ENCODE measurements at places on chromosomes 5 and 9.

GRCh38 chr5:128099944-128100343, 16.4 kb downstream of the SLC12A2 start:
- no peak overlapping the region for H3K27ac ChIP-seq
- H3K27me3 ChIP-seq, result no peaks in the 10 kb centered on the region
- H3K4me1 ChIP-seq, result peaks cover 1% of the 10 kb centered on the region

- H3K27me3 ChIP-seq, result peaks cover 61% of the 10 kb centered on the region
- no peaks in the 10 kb centered on the region for H3K4me1 ChIP-seq
- no peak for DNase-seq
- no peak overlapping the region for H3K4me3 ChIP-seq
Measured at GRCh38 chr5:72377910-72378638, 57.9 kb downstream of the PTCD2 start.

DNA sequence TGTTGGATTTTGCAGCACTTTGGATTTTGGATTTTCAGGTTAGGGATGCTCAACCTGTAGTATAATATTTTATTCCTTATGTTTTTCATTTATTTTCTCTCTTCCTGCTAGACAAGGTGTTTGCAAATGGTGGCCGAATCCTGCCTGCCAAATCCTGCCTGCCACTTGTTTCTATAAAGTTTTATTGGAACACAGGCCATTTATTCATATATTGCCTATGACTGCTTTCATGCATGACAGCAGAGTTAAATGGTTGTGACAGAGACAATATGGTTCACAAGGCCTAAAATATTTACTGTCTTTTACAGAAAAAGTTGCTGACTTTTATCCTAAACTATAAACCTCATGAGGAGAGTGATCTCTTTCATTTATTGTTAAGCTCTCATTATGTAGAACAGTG, 72.7 kb downstream of the DENND4C start:
- DNase-seq, result no peak
- peaks cover 10% of the 10 kb centered on the region for H3K4me1 ChIP-seq
- no peaks in the 10 kb centered on the region for H3K27me3 ChIP-seq
- H3K36me3 ChIP-seq, result peaks cover 59% of the 10 kb centered on the region

DNA sequence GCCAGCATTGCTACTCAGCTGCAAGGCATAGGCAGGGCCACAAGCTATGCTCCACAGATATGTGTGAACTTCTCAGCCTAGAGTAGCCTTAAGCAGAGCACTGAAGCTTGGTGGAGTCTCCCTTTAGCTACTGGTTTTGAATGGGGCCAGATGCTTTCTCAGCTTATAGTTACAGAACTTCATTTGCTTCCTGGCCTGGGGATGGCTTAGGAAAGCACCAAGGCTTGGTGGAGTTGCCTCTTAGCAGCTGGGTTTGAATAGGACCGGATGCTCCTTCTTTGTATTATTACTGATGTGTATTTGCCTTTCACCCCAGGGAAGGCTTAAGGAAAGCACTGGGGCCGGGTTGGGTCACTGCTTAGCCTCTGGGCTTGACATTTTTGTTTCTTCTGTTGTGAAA, 497.8 kb upstream of the SEMA6A start:
- no peak overlapping the region for H3K4me3 ChIP-seq
- DNase-seq, result no peak
- H3K27ac ChIP-seq, result no peak overlapping the region
- no peaks in the 10 kb centered on the region for H3K4me1 ChIP-seq

- no peak overlapping the region for H3K27ac ChIP-seq
- no peaks in the 10 kb centered on the region for H3K27me3 ChIP-seq
- no peak for DNase-seq
- no peak overlapping the region for H3K4me3 ChIP-seq
Measured at GRCh38 chr5:145220481-145220880, 614.7 kb downstream of the PRELID2 start.

DNA sequence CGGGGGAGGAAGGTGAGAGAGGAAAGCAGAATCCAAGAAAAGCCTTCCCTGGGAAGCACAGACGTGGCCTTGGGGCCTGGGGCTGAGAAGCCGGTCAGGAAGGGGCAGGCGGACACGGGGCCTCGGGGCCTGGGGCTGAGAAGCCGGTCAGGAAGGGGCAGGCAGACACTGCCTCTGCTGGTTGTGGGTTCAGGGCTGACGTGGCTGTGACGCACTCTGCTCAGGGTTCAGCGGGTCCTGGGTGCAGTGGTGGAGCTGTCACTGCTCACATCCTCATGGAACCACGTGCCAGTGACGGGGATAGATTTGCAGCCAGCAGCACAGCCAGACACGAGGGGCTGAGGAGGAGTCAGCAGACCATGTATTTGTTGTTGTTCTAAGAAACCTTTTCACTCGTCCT, 12.8 kb downstream of the PAEP start:
- no peak overlapping the region for H3K27ac ChIP-seq
- H3K27me3 ChIP-seq, result no peaks in the 10 kb centered on the region
- no peak overlapping the region for H3K4me3 ChIP-seq
- no peaks in the 10 kb centered on the region for H3K4me1 ChIP-seq
- no peak for DNase-seq

- H3K36me3 ChIP-seq, result peaks cover 61% of the 10 kb centered on the region
- peak; percentile 62 for DNase-seq
- H3K27me3 ChIP-seq, result no peaks in the 10 kb centered on the region
- peak overlapping the region; percentile 100 for H3K27ac ChIP-seq
Measured at GRCh38 chr5:150411245-150411979, 1.3 kb downstream of the CD74 start.

DNA sequence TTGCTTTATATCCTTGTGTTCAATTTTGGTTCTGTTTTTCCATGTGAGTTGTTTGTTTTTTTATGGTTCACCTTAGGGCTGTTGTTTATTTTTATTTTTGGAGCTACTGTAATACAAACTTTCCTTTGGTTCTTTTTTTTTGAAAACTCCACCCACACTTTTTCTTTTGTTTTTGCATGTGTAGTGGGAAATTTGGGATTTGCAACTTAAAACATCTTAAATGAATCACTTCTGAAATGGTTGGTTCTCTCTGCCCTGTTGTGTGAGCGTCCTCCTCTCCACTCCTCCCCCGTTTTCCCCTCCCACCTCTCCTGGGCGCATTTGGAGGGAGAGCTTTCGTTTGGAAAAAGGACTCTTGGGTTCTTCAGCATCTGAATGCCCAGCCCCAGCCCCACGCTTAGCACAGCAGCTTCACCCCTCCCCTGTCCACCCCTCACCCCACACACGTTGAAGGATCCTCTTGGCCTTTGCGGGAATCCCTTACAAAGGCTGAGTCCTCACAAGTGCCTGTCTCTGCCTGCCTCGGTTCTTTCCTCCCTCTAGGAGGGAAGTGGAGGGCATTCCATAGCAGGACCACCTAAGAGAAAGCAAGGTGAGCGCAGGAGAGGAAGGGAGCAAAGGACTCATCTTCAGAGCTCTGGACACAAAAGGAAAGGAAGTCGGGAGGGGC, 67.2 kb downstream of the DMRT1 start:
- DNase-seq, result no peak
- no peaks in the 10 kb centered on the region for H3K4me1 ChIP-seq
- H3K27me3 ChIP-seq, result peaks cover 81% of the 10 kb centered on the region
- no peak overlapping the region for H3K4me3 ChIP-seq

DNA sequence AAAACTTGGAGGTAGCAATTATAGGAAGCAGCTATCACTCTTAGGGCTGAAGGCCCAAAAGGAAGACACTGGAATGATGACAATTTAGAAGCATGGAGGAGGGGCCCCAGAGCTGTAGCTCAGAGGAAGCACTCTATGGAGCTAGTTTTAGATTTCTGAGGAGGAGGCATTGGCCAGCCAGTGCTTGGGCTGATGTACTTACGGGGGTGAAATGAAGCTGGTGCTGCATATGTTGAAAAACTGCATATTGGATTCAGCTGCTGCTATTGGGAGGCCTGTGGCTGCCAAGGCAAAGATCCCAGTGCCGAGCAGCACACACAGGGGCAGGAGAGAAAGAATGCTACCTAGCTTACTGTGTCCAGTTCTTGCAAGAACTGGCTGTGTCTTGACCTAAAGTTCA, 53.9 kb upstream of the HMHB1 start:
- DNase-seq, result no peak
- peaks cover 1% of the 10 kb centered on the region for H3K36me3 ChIP-seq
- H3K27me3 ChIP-seq, result no peaks in the 10 kb centered on the region
- H3K27ac ChIP-seq, result no peak overlapping the region
- no peak overlapping the region for H3K4me3 ChIP-seq

GRCh38 chr9:104094534-104095015, 466 bp downstream of the SMC2 start:
- DNase-seq, result no peak
- peaks cover 17% of the 10 kb centered on the region for H3K4me1 ChIP-seq
- peak overlapping the region; percentile 100 for H3K4me3 ChIP-seq
- no peaks in the 10 kb centered on the region for H3K27me3 ChIP-seq

GRCh38 chr5:117246424-117246823, 671.8 kb upstream of the SEMA6A start:
- H3K4me1 ChIP-seq, result no peaks in the 10 kb centered on the region
- no peaks in the 10 kb centered on the region for H3K27me3 ChIP-seq
- H3K36me3 ChIP-seq, result no peaks in the 10 kb centered on the region
- H3K4me3 ChIP-seq, result no peak overlapping the region

- no peaks in the 10 kb centered on the region for H3K4me1 ChIP-seq
- no peak overlapping the region for H3K27ac ChIP-seq
- no peaks in the 10 kb centered on the region for H3K36me3 ChIP-seq
Measured at GRCh38 chr5:171152382-171152781, 156.7 kb upstream of the TLX3 start.

DNA sequence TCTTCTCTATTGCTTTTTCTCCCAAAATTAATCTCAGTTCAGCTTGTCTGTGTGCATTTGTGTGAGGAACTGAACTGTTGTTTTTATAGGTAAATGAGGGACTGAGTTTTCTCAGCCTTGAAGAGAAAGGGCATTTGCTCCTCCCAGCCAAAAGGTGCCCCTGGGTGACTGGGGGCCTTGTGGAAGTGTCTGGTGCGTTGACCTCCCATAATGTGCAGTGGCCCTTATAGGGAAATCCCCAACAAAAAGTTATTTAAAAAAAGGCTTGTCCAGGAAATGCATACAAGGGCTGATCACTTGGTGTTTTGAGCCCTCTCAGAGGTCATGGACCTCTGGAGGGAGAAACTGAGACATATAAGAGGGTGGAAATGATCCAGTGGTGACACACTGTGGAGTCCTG, 239.7 kb upstream of the KLF9 start:
- no peak overlapping the region for H3K4me3 ChIP-seq
- H3K27ac ChIP-seq, result no peak overlapping the region
- no peaks in the 10 kb centered on the region for H3K4me1 ChIP-seq
- no peak for DNase-seq
- H3K36me3 ChIP-seq, result no peaks in the 10 kb centered on the region
- H3K27me3 ChIP-seq, result no peaks in the 10 kb centered on the region

GRCh38 chr5:180832638-180833068, 28.4 kb downstream of the ZFP62 start:
- DNase-seq, result no peak
- H3K36me3 ChIP-seq, result peaks cover 26% of the 10 kb centered on the region
- H3K4me3 ChIP-seq, result peak overlapping the region; percentile 99
- peaks cover 50% of the 10 kb centered on the region for H3K4me1 ChIP-seq

GRCh38 chr5:76565009-76565408, 58.2 kb downstream of the F2RL2 start:
- H3K4me3 ChIP-seq, result no peak overlapping the region
- H3K4me1 ChIP-seq, result peaks cover 62% of the 10 kb centered on the region
- no peak overlapping the region for H3K27ac ChIP-seq
- DNase-seq, result no peak
- H3K27me3 ChIP-seq, result no peaks in the 10 kb centered on the region
- peaks cover 29% of the 10 kb centered on the region for H3K36me3 ChIP-seq

DNA sequence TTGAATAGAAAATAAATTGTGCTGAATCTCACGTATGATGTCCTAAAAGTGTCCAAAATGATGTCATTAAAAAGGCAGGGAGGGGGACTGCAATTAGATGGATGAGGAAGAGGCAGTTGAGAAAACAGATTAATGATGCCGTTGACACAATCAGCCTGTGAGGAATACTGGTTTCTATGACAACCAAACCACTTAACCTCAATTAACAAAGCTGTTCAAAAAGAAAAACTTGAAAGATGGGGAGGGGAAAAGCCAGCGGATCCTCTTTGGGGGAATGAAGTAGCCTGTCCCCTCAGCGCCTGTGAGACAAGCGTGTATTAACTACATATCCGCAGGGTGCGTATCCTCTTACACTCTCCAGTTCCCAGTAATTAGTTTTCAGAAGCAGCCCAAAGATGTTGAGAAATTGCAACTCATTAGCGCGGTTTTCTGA, 160.7 kb downstream of the TTC39B start:
- peaks cover 33% of the 10 kb centered on the region for H3K27me3 ChIP-seq
- no peak overlapping the region for H3K4me3 ChIP-seq
- H3K4me1 ChIP-seq, result no peaks in the 10 kb centered on the region
- no peaks in the 10 kb centered on the region for H3K36me3 ChIP-seq
- no peak overlapping the region for H3K27ac ChIP-seq
- no peak for DNase-seq

DNA sequence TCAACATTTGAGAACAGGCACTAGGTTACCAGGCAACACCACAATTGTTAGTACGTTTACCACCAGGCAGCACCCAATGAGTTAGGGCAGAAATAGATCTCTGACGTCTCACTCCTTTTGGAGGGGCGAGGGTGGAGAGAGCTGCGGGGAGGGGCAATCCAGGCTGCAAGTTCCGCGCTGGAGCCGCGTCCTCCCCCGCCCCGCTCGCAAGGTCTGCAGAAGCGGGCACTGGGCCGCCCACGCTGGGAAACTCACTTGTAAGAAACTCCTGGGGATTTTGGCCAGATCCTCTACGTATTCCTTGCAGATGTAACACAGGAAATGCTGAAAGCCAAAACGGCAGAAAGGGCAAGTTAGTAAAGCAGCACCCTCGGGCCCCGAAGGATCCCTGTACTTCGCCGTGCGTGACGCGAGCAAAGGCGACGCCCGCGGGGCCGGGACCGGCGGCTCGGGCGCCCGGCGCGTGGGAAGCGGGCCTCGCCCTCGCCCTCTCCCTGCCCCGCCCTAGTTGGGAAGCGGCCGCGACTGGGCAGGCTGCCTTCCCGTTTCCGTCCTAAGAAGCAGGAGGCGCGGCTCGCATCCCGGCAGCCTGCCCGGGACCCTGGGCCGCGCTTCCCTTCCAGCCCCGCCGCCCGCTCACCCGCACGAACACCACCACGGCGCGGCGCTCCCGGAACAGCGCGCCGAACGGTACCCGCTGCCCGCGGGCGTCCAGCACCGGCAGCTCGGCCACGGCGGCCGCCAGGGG, 493 bp downstream of the PRXL2C start:
- DNase-seq, result peak; percentile 74
- H3K36me3 ChIP-seq, result peaks cover 18% of the 10 kb centered on the region
- peak overlapping the region; percentile 98 for H3K27ac ChIP-seq
- peaks cover 13% of the 10 kb centered on the region for H3K4me1 ChIP-seq
- no peaks in the 10 kb centered on the region for H3K27me3 ChIP-seq
- peak overlapping the region; percentile 97 for H3K4me3 ChIP-seq

DNA sequence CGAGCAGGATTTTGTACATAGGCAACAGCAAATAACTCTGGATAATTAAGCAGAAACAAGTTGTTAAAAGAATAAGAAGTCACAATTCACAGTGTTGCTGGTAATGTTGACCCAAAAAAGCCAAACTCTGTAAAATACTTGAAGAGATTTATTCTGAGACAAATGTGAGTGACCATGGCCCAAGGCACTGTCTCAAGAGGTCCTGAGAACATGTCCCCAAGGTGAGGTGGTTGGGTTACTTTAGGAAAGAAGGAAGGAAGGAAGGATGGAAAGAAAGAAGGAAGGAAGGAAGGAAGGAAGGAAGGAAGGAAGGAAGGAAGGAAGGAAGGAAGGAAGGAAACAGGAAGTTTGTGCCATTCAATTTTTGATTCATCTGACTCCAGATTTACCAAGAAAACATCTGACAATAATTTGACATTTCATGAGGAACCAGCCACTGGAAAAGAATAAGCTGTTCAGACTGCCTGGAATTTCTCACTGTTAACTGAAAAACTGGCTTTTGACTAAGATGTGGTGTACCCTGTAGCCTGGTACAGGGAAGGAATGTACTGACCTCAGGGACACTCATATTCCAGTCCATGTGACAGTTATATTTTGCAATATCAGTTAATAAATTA, 295.9 kb upstream of the TNC start:
- DNase-seq, result no peak
- H3K4me3 ChIP-seq, result no peak overlapping the region
- peaks cover 10% of the 10 kb centered on the region for H3K27me3 ChIP-seq
- no peak overlapping the region for H3K27ac ChIP-seq
- no peaks in the 10 kb centered on the region for H3K36me3 ChIP-seq
